ELR (cell line): ENCODE measurements at places on chromosomes 12 and 14.
A peak's percentile ranks its signal among the peaks of the same experiment; 100 is the strongest.

DNA sequence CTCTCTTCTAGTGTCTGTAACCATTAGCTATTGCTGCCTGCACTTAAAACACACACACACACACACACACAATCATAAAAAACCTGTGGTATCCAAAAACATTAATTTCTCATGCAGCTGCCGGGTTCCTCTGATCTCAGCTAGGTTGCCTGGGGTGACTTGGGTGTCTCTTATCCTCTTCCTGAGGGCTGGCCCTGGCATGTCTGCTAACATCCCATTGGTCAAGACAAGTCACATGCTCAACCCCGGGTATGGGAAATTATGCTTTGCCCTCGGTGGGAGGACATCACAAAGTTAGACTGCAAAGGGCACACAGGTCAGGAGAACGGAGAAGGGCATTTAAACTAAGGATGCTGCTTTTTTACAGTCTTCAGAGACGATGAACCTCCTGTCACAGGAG, 55.7 kb downstream of the TRPV4 start:
- peak; percentile 55 for DNase-seq

GRCh38 chr12:13099844-13100604, 3.4 kb downstream of the GSG1 start:
- DNase-seq: peak; percentile 18

DNA sequence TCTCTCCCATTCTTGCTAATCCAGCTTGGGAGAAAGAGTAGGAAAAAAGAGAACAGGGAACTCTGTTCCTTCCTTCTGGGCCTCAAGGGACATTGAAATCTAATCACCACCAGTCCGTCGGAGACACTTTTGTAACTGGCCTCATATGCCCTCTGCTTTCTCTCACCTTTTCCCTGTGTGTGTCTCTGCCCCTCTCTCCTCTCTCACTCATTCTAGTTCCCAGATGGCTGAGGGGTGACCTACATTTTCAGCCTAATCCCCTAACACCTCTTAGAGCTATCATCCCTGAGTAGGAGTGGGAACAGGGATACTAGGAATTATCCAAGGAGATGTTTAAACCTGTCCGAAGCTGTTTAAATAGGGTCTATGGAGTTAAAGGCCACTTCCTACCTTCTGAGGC, 8.9 kb upstream of the PCK2 start:
- no peak for DNase-seq

- no peak for DNase-seq
Measured at GRCh38 chr12:45418520-45418919, 202.6 kb downstream of the ANO6 start.

- DNase-seq: no peak
Measured at GRCh38 chr12:66013224-66013623, 117.3 kb downstream of the LLPH start.

- no peak for DNase-seq
Measured at GRCh38 chr12:50563434-50563787, 58.6 kb downstream of the DIP2B start.

GRCh38 chr12:2364631-2365051, 311.9 kb downstream of the CACNA1C start:
- no peak for DNase-seq

DNA sequence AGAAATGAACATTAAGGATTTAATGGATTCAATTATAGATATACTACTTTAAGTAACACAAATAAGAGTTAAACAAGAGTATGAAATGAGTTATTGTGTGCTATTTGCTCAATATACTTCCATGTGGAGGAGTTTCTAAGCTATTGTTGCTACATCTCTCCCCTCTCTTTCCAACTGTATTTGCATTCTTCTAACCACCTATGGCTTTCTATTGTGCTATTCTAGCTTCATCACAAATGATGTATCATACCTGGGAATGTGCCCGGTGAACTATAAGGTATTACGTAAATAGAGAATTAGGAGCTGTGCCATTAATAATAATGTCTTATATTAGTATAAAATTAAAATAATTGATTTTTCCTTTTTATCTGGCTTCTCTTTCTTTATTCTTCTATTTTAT, 87.1 kb upstream of the PLEKHG7 start:
- no peak for DNase-seq

GRCh38 chr14:90518941-90519256, 122.1 kb downstream of the CALM1 start:
- DNase-seq: peak; percentile 42

- DNase-seq: peak; percentile 88
Measured at GRCh38 chr12:65532162-65532561, 253.7 kb downstream of the MSRB3 start.

DNA sequence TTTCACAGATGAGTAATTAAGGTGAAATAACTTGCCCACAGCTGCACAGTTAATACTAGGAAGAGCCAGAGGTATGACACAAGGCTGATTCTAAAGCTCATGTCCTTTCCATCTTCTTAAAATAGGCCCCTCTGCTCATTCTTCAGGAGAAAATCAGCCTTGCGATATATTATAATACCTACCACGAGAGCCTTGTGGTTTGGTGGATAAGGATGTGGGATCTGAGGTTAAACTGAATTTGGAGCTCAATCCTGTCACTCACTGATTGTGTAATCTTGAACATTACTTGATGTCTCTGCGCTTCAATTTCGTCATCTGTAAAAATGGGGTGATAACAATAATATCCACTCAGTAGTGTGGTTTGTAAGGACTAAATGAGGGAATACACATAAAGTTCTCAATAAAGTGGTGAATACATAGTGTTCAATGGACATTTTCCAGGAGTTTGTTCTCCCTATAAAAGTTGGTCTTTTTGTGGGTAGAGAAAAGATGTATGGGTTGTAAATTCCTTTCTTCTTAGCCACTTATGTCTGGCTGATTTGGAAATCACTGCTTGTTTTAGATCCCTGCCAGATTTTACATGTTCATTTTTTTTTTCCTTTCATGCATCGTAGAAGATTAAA, 25.1 kb upstream of the ATP2B1 start:
- peak; percentile 98 for DNase-seq

DNA sequence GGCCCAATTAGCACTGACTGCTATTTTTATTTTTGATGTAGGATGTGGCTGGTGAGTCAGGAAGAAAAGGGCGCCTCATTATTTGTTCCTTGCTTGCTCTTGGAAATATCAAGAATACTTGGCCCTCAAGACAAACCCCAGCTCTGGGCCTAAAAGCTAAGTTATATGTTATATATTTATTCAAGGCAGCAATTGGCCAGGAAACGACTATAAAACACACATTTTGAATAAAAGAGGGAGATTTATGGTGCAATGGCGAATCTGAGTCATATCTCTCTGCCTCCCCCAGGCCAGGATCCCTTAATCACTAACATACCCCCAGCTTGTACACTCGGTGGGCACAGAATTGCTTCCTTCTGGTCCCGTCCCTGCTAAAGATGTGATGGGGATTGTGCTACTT, 63.3 kb downstream of the TBX5 start:
- DNase-seq: no peak

- no peak for DNase-seq
Measured at GRCh38 chr12:26441434-26441833, 246.1 kb downstream of the SSPN start.

DNA sequence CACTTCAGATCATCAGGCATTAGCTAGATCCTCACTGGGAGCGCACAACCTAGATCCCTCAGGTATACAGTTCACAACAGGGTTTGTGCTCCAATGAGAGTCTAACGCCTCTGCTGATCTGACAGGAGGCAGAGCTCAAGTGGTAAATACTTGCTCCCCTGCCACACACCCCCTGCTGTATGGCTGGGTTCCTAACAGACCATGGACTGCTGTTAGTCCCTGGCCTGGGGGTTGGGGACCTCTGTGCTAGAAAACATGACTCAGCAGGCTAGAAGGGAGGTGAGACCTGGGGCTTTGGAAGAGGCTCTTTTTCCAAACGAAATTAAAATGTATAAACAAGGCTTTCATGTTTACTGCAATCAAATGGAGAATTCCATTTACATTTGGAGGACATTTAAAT, 691.1 kb downstream of the FLRT2 start:
- DNase-seq: no peak

- DNase-seq: no peak
Measured at GRCh38 chr12:537772-538171, 78.0 kb downstream of the B4GALNT3 start.

GRCh38 chr12:120077260-120077659, 39.3 kb downstream of the RAB35 start:
- DNase-seq: no peak

GRCh38 chr12:104577581-104577981, 120.8 kb downstream of the CHST11 start:
- DNase-seq: peak; percentile 87

DNA sequence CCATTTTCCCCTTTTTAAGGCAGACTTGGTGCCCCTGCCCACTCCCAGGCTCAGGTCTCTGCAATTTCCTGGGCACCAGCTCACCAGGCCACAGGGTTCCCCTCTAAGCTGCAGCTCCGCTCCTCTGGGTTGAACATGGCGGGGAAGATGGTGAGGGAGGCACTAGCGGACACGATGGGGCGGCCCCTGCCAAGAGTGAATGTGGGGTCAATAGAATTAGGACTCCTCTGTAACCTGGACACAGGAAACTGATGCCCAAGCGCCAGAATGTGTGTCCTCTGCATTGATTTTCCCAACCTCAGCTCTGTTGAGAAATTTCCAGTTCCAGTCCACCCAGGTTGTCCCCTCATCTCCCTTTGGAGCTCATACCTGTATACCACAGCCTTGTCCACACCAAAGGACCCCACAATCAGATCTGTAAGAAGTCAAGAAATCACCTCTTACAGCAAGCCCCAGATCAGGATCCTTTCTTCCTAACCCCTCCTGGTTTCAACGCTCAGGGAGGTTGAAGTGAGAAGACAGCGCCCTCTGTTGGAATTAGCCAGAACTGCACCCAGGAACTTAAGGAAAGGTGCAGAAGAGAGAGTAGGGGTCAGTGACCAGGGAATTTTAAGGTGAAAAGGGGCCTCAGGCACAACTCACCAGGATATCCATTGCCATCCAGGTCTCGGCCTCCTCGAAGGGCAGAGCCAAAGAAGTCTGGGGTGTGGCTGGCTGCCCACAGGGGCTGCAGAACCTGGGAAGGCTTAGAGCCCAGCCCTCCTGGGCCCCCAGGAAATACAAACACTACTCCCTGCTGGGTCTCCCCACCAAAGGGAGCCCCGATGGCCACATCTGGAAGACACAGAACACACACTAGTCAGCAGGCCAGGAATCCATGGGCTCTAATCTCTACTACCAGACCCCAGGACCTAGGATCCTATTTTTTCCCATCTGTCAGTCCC, 14.7 kb downstream of the ITGA5 start:
- peak; percentile 75 for DNase-seq

- DNase-seq: peak; percentile 2
Measured at GRCh38 chr14:38065106-38065762, 142.5 kb upstream of the SSTR1 start.

GRCh38 chr14:92484132-92484823, 29.3 kb upstream of the RIN3 start:
- no peak for DNase-seq
